Vagina (tissue), 2 donors: ENCODE measurements at places on chromosomes 1 and 21. TPM values are rescaled to one million over a fixed set of nuclear protein-coding genes. Genes with fewer than 3 reads are reported as not detected.

- no peaks in the 10 kb centered on the region for H3K27me3 ChIP-seq
- H3K4me1 ChIP-seq: no peaks in the 10 kb centered on the region
- H3K36me3 ChIP-seq: no peaks in the 10 kb centered on the region
- H3K4me3 ChIP-seq: no peak overlapping the region
- no peak for DNase-seq
These were observed 745.6 kb upstream of the CXADR start for GRCh38 chr21:16767201-16767600.

- no peaks in the 10 kb centered on the region for H3K27me3 ChIP-seq
- H3K4me3 ChIP-seq: no peak overlapping the region
- H3K4me1 ChIP-seq: no peaks in the 10 kb centered on the region
- no peak overlapping the region for H3K27ac ChIP-seq
These were observed 20.8 kb upstream of the SCYL3 start for GRCh38 chr1:169914531-169914930.

Gene RBM11
- total RNA-seq: 2.5 TPM

DNA sequence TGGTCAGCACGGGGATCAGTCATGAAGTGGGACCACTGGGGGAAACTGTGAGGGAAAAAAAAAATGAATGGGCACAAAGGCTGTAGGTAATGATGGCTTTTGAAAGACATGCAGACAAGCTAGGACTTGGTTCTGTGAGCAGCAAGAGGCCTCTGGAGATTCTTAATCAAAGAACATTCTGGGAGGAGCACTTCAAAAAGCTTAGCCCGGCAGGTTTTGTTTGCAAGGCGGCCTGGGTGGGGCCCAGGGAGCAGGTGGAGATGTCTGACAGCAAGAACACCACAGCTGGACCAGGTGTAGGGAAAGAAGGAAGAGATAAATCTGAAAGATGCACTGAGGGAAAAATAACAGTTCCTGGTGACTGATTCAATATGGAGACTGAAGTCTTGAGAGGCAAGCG lies 6.0 kb downstream of the TEX35 start:
- H3K4me3 ChIP-seq: no peak overlapping the region
- H3K27me3 ChIP-seq: no peaks in the 10 kb centered on the region
- no peak for DNase-seq
- no peaks in the 10 kb centered on the region for H3K4me1 ChIP-seq
- H3K36me3 ChIP-seq: no peaks in the 10 kb centered on the region

DNA sequence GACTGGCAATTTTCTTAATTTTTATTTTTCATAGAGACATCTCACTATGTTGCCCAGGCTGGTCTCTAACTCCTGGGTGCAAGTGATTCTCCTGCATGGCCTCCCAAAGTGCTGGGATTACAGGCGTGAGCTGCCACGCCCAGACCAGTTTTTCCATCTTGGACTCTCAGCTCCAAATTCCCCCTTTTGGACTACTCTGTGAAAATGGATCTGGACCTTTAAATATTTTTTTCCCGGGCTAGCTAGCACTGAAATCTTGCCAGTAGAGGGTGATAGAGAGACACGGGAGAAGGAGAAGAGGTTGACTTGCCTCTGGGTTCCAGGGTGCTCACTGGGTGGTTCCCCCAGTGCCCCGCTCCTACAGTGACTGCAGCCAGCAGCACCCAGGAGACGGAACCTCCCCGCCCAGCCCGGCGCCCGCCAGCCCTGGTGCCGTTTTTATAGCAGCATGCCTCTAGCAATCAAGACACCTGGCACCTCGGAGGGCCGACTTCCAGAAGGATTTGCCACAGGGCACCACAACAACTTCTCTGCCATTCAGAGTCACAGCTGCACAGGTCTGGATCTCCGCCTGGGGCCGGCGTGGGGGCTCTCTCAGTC lies 34.7 kb upstream of the SCCPDH start:
- DNase-seq: no peak
- no peaks in the 10 kb centered on the region for H3K36me3 ChIP-seq
- peak overlapping the region; percentile 28 for H3K4me3 ChIP-seq
- peak overlapping the region; percentile 13 for H3K27ac ChIP-seq
- peaks cover 14% of the 10 kb centered on the region for H3K4me1 ChIP-seq

GRCh38 chr1:195591917-195592672 lies 1016.1 kb downstream of the KCNT2 start:
- no peak for DNase-seq
- H3K27ac ChIP-seq: no peak overlapping the region
- H3K4me1 ChIP-seq: no peaks in the 10 kb centered on the region
- H3K36me3 ChIP-seq: no peaks in the 10 kb centered on the region

Gene NRAS
- total RNA-seq: 12.8 TPM

DNA sequence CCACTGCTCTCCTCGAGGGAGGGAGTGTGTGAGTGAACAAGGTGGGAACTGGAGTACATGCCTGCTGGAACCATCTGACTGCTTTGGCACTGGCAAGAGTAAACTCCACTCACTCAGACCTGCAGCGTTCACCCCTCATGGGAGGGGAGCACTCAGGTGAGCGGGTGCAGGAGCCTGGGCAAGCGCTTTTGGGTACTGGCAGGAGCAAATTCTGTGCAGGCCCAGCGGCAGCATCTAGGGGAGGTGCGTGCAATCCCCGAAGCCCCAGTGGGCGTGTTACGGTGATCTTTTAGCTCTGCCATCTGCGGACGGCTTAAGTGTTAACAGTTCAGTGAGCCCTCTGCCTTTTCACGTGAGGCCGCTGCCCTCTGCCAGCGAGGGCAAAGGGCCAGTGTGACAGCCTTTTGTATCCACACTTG lies 127.4 kb downstream of the PATJ start:
- DNase-seq: no peak
- H3K4me3 ChIP-seq: no peak overlapping the region
- peaks cover 13% of the 10 kb centered on the region for H3K36me3 ChIP-seq

- H3K4me3 ChIP-seq: no peak overlapping the region
- no peak overlapping the region for H3K27ac ChIP-seq
- no peaks in the 10 kb centered on the region for H3K27me3 ChIP-seq
These were observed 89.4 kb downstream of the DTL start for GRCh38 chr1:212124690-212125582.

- no peaks in the 10 kb centered on the region for H3K36me3 ChIP-seq
- H3K4me3 ChIP-seq: no peak overlapping the region
- DNase-seq: no peak
- no peaks in the 10 kb centered on the region for H3K27me3 ChIP-seq
These were observed 42.6 kb downstream of the CFAP57 start for GRCh38 chr1:43214501-43215444.

Gene CTH
- 4.2 TPM for total RNA-seq

Gene MAPKAPK2
- 51.1 TPM for total RNA-seq

Gene PATJ
- total RNA-seq: 83.2 TPM

DNA sequence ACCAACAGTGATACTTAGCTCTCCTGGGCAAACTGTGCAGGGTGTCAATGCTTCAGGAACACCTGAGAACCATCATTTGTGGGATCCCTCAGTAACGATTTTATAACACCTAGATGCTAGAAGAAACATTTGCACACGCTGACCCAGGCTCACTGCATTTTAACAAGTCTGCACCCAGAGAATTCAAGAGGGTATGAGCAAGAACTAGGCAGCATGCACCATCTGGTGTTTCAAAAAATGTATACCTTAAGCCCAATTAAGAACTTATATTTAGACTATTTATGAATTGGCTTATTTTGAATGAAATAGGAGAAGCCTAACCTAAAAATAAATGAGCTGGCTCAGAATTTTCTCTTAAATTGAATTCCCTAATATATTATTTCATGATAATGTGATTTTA lies 400.5 kb downstream of the GPATCH2 start:
- DNase-seq: no peak
- no peaks in the 10 kb centered on the region for H3K36me3 ChIP-seq
- H3K27ac ChIP-seq: no peak overlapping the region
- no peaks in the 10 kb centered on the region for H3K4me1 ChIP-seq
- no peaks in the 10 kb centered on the region for H3K27me3 ChIP-seq

- H3K27ac ChIP-seq: peak overlapping the region; percentile 37
- H3K27me3 ChIP-seq: no peaks in the 10 kb centered on the region
- no peaks in the 10 kb centered on the region for H3K4me1 ChIP-seq
- no peak for DNase-seq
- H3K36me3 ChIP-seq: peaks cover 3% of the 10 kb centered on the region
These were observed 39.0 kb downstream of the LRRC71 start for GRCh38 chr1:156959414-156959813.

GRCh38 chr1:236167578-236167977 lies 25.2 kb downstream of the GPR137B start:
- H3K27ac ChIP-seq: no peak overlapping the region
- H3K27me3 ChIP-seq: no peaks in the 10 kb centered on the region
- H3K4me1 ChIP-seq: peaks cover 4% of the 10 kb centered on the region
- no peaks in the 10 kb centered on the region for H3K36me3 ChIP-seq
- no peak for DNase-seq

- no peak for DNase-seq
- H3K27me3 ChIP-seq: no peaks in the 10 kb centered on the region
- no peaks in the 10 kb centered on the region for H3K4me1 ChIP-seq
- H3K4me3 ChIP-seq: no peak overlapping the region
- H3K27ac ChIP-seq: no peak overlapping the region
These were observed 26.4 kb upstream of the CREG1 start for GRCh38 chr1:167579986-167580385.

GRCh38 chr1:108045460-108045859 lies 80.5 kb upstream of the VAV3 start:
- no peaks in the 10 kb centered on the region for H3K27me3 ChIP-seq
- H3K36me3 ChIP-seq: no peaks in the 10 kb centered on the region
- DNase-seq: no peak
- H3K4me1 ChIP-seq: peaks cover 10% of the 10 kb centered on the region
- no peak overlapping the region for H3K4me3 ChIP-seq
- H3K27ac ChIP-seq: no peak overlapping the region

DNA sequence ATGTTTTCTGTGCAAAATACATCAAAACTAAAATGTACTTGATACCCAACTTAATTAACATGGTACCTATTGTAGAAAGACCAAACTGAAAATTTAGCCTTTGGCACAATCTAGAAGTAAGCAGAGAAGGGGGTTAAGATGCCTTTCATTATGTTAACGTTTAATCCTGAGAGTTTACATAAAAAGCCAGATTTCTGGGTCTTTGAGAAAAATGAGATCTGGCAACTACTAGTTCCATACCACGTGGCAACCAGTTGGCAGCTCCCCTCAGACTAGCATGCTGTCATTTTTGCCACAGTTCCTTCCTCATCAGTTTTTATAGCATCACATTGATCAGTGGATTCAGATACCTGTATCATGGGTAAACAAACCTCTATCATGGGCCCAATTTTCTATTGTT lies 1.5 kb downstream of the RO60 start:
- peak overlapping the region; percentile 90 for H3K4me3 ChIP-seq
- H3K27me3 ChIP-seq: no peaks in the 10 kb centered on the region
- no peaks in the 10 kb centered on the region for H3K36me3 ChIP-seq
- DNase-seq: no peak
- H3K27ac ChIP-seq: peak overlapping the region; percentile 94
